ENCODE measurements at places on chromosomes 3 and 15. TPM values are rescaled to one million over a fixed set of nuclear protein-coding genes. Genes with fewer than 3 reads are reported as not detected.

HTR3E gene
- total RNA-seq = 0.63 TPM

IL20RB gene
- total RNA-seq = 3.5 TPM

DPH3 gene
- 14.6 TPM for total RNA-seq

GOLGA8Q gene
- 20.1 TPM for total RNA-seq

GOLGA6L4 gene
- 11.8 TPM for total RNA-seq

FAM131A gene
- 77.2 TPM for total RNA-seq

MAP3K13 gene
- 43.7 TPM for total RNA-seq

BTD gene
- total RNA-seq = 31.3 TPM

- no peak for DNase-seq
Observed at GRCh38 chr15:85353516-85353915, 26.9 kb upstream of the AKAP13 start.

DNA sequence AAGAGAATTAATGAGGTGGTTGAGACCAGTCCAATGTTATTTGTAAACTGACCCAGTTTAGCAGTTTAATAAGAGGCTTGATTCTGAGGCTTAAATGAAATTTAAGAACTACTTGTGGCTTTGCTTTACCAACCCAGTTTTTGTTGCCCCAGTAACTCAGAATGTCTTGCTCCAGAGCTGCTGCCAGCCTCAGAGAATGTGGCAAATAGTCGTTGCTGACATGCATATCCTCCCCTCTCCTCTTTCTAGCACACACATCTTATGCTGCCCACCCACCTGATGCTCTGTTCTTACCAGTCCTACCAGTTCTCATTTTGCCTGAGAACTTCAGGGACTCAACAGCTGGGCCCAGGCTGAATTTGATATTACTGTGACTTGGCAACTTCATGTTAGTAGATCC lies 92.4 kb upstream of the TSC22D2 start:
- no peak for DNase-seq

- DNase-seq = no peak
Observed at GRCh38 chr15:78711638-78712037, 70.6 kb upstream of the CHRNB4 start.

GRCh38 chr3:22101351-22101750 lies 350.3 kb upstream of the ZNF385D start:
- DNase-seq = no peak

DNA sequence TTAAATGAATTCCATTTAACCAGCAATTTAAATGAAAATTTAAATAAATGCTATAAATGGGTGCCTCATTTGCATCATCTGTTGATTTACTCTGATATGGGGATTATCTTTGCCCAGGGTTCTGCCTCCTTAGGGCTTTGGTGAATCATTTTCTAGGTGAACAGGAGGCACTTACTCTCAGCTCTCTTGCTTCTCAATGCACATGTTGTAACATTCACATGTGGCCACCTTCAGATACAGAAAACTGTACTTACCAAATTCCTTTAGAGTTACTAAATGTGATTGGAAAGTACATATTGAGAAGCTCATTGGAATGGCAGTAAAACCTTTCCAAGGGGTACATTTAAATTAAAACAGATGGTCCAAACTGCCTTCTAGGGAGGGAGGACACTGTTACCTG lies 20.8 kb downstream of the GADL1 start:
- no peak for DNase-seq

DNA sequence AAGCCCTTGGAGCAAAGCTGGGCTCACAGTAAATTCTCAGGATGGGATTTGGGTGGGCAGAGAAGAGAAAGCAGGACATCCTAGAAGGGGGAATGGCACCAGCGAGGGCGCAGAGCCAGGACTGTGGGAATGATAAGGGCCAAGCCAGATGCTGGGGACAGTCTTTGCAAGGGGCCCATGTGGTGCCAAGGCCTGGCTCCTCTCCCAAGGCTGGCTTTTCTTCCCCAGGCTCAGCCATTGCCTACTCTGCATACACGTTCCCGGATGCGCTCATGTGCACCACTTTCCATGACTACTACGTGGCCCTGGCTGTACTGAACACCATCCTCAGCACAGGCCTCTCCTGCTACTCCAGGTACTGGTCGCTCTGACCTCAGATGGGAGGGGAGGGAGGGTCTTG lies 24.7 kb upstream of the KIF23 start:
- no peak for DNase-seq

- DNase-seq = no peak
Observed at GRCh38 chr15:73647259-73648013, 14.2 kb upstream of the NPTN start.

DNA sequence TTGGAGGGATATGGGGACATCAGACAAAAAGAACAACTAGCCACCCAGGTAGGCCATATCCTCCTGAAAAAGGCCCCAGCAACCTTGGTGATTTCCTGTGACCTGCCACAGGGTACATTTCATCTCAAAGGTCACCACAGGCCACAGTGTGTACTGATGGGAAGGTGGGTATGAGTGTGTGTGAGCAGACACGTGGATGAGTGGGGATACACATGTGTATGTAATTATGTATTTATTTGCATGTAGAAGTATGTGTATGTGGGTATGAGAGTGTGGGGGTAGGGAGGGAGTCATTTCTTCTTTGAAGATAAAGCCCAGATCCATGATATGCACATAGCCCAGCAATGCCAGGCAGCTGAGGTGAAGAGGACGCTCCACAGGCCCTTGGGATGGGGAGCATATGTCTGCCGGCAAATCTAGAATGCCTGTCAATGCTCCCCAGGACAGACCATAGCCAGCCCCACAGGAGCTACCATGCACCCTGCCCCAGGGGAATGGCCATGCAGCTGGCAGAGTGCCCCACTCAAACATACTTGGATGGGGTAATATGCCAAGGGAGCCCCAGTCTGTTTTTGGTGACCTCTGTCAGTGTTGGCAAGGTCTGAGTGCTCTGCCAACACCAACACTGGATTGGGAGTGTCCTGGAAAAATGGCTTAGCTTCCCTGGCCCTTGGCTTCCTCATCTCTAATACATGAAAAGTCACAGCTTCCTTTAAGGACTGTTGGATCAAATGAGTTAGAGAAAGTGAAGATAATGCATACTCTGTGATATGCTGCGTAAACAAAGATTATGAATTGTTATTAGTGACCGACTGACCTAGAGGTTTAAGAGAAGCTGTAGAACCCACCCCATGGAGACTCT lies 42.4 kb downstream of the RAB6B start:
- no peak for DNase-seq

DNA sequence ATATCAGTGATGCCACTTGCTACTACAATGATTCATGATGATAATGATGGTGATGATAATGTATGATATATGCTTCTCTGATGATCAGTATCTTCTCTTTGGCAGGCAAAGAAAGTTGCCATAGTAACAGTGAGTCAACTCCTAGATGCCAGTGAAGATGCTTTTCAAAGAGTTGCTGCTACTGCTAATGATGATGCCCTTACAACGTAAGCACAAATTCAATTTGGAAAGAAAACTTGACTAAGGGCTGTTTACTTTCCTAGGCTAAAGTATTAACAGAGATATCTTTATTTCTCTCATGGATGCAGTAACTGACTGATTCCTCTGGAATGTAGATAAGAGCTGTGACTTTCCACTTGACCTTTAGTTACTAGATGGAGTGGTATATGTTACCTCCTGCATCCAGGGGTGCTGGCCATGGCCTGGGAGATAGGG lies 27.8 kb downstream of the ADGRG7 start:
- DNase-seq = no peak

- DNase-seq = no peak
Observed at GRCh38 chr3:118912188-118912587, 122.5 kb downstream of the IGSF11 start.

DNA sequence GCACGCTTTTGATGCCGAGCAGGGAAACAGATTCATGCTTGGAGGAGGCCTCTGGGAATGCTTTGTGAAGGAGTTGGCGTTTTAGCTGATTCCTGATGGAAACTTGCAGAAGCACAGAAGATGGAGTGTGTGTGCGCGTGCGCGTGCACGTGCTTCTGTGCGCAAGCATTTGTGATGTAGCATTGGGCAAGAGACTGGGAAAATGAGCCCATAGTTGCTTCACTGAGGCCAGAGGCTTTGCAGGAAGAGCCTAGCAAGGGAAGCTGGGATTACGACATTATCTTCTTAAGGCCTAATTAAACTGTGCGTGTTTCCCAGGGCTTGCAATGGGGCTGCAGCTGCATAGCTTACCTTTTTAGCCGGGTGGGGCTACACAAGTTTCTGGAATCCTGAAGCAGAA lies 18.1 kb upstream of the AGBL1 start:
- no peak for DNase-seq

- no peak for DNase-seq
Observed at GRCh38 chr3:154967090-154967489, 113.0 kb upstream of the MME start.

DNA sequence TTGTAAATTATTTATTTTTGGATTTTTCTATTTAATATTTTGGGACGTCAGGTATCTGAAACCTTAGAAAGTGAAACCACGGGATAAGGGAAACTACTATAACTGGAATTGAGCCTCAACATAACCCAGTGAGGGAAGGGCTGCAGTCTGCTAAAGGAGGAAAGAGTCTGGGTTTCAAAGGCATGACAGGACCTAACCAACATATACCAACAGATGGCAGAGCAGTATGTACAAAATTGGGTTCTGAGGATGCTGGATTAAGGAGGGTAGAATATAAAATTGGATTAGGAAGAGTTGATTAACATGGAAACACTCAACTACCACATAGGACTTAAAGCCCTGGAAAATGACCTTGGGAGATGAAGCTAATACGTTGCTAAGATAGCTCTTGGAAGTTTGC lies 603.5 kb downstream of the MECOM start:
- DNase-seq = no peak

GRCh38 chr3:161082063-161082462 lies 23.1 kb downstream of the B3GALNT1 start:
- no peak for DNase-seq

DNA sequence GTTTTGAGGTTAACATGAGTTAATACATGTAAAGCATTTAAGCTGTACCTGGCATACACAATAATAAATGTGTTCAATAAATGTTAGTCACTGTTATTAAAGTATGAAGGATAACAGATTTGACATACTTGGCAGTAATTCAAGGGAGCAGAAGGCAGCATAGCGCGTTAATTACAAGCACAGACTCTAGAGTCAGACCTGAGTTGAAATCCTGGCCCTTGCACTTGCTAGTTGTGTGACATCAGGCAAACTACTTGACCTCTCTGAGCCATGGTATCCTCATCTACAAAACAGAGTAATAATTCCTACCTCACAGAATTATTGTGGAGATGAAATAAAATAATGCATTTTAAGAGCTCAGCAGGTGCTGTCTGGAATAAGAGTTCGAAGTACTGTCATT lies 5.4 kb downstream of the IFT122 start:
- no peak for DNase-seq

GRCh38 chr15:67607329-67607728 lies 64.8 kb downstream of the MAP2K5 start:
- DNase-seq = no peak

- no peak for DNase-seq
Observed at GRCh38 chr15:71261418-71261817, 146.1 kb downstream of the THSD4 start.

DNA sequence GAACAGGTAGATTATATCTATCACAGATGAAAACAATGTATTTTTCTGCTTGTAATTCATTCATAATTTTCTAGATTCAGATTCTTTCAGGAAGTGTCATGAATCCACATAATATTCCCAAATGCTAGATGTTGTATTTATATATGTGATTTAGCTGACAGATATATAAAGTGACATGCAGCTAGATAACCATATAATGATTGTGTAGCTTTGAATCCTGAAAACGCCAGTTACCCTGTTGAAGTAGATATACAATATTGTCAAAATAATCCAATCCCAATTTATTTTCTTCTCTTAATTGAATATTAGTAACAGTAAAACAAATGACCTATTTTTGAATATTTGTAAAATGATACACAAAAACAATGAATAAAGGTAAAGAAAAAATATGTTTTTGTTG lies 738.4 kb downstream of the CADM2 start:
- DNase-seq = no peak

DNA sequence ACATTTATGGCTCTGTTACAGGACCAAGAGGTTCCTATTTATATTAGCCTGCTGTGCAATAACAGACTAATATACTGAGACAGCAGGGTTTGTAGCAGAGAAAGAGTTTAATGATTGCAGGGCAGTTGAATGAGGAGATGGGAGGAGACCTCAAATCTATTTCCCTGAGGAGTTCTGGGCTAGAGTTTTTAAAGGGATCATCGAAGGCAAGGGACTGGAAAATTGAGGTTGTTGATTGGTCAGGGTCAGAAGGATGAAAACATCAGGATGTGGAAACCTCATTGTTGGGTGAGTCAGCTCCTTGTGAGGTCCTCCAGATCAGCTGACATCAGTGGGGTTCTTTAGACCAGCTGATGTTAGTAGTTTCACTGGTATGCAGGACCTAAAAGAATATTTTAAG lies 60.6 kb upstream of the GOLGA8B start:
- DNase-seq = no peak

DNA sequence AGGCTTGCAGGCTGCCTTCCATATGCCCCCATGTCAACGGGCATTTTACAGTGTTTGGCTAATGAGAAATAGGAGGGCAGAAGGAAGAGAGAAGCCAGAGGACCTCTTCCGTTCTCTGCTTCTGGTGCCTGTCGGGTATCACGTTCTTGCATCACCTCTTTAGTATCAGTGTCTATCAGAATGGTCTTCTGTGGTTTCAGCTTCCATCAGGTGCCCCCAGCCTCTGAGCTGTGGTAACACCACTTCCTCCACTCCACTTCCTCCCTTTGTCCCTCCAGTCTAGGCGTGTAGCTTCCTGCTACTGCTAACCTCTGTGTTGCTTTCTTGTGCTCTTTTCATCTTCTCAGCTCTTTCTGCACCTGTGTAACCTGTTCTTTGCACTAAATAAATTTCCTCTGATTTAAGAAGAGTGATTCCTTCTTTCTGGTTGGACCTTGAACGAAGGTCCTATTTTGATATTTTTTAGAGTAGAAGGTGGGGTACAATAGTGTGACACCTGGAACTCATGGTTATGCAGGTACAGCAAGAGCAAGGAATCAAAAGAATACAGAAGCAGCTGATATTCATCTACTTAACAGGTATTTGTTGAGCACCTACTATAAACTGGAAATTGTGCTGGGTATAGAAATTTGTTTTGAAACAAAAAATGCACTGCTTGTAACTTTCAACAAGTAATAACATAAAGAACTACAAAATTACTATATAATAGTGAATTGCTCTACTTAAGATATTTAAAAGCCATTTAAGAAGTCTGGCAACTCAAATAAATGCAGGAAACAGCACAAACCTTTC lies 27.4 kb upstream of the FOXB1 start:
- no peak for DNase-seq

GRCh38 chr3:64094713-64095079 lies 71.4 kb upstream of the PSMD6 start:
- DNase-seq = no peak

- DNase-seq = no peak
Observed at GRCh38 chr15:77417602-77418001, 2.3 kb downstream of the PEAK1 start.

DNA sequence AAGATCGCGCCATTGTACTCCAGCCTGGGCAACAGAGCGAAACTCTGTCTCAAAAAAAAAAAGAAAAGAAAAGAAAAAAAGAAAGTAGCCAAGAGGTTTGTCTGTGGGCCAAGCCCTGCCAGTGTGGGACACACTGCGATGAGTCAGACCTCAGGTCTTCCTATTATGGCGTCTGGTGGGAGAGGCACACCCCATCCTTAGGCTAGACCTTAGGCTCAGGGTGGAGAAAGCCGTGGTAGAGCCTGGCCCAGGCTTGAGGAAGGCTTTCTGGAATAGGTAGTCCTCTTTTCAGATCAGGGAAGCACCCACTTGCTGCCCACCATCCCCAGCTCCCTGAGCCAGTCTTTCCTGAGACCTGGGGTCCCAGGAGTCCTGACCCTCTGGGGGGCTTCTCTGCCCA lies 6.0 kb downstream of the HEMK1 start:
- no peak for DNase-seq

GRCh38 chr15:33699691-33700447 lies 268.4 kb upstream of the CHRM5 start:
- DNase-seq = no peak
